ENCODE measurements at places on chromosomes 11 and 22. TPM values are rescaled to one million over a fixed set of nuclear protein-coding genes. Genes with fewer than 3 reads are reported as not detected.

The OR8G5 gene
- total RNA-seq, result not detected

The AMBRA1 gene
- 27.7 TPM for total RNA-seq

The MRGPRE gene
- total RNA-seq, result not detected

The A4GALT gene
- not detected for total RNA-seq

The SCGB1A1 gene
- total RNA-seq, result not detected

The INPP5J gene
- 0.07 TPM for total RNA-seq

The MIOX gene
- 0.21 TPM for total RNA-seq

DNA sequence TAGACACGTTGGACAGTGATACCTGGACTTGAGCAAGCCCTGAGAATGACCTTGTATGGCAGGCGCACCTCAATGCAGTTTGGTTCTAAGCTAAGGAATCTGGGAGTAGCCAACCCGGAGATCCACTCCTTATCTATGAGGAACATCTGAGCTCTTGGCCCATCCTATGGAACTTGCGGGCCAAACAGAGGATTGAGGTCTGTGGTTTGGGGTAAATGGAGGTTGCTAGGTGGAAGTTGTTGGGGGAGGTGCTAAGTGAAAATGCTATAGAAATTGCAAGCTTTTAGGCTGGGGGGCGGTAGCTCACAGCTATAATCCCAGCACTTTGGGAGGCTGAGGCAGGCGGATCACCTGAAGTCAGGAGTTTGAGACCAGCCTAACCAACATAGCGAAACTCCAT is 8.9 kb downstream of the GDPD5 start:
- peaks cover 12% of the 10 kb centered on the region for H3K4me1 ChIP-seq
- no peak overlapping the region for H3K27ac ChIP-seq
- no peaks in the 10 kb centered on the region for H3K27me3 ChIP-seq
- no peak for DNase-seq

GRCh38 chr11:14185461-14185860 is 173.5 kb downstream of the RRAS2 start:
- H3K4me3 ChIP-seq, result no peak overlapping the region
- no peak for DNase-seq
- H3K27me3 ChIP-seq, result no peaks in the 10 kb centered on the region
- H3K27ac ChIP-seq, result no peak overlapping the region
- no peaks in the 10 kb centered on the region for H3K4me1 ChIP-seq

- peaks cover 4% of the 10 kb centered on the region for H3K4me1 ChIP-seq
- H3K27ac ChIP-seq, result no peak overlapping the region
- H3K36me3 ChIP-seq, result no peaks in the 10 kb centered on the region
Observed at GRCh38 chr22:36699915-36700314, 3.6 kb downstream of the CACNG2 start.

DNA sequence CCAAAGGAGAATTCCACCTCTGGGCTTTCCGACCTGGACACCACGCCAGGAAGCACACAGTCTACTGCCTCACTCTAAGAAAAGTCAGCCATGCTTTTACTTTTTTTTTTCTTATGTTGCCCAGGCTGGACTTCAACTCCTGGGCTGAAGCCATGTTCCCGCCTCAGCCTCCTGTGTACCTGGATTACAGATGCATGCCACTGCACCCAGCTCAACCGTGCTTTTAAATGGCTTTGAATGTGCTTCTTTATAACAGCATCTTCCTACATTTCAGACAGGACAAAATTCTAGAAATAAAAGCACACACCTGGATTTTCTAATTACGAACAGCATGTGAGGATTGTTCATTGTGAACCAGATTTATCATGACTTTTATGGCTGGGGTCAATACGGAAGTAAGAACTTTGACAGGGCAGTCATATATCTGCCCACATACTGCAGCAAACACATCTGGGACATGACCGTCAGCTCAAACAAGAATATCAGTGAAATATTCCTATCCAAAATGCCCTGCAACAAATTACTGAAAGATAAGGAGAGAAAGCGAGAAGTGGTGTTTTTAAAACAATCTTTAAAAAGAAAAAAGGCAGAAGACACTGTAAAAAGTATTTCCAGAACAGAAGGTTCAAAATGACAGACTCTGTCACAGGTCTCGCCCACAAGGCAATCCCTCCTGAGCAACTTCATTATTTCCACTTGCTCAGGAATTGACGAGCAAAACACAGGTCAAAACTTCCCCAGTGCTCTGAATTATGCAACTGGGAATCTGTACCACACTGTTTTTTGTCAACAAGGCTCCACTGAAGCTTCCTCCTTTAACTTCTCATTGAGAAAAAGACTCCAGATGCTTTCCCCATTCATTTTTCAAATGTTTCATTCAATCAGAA is 42.1 kb downstream of the PACSIN2 start:
- DNase-seq, result no peak
- H3K36me3 ChIP-seq, result peaks cover 13% of the 10 kb centered on the region
- H3K4me3 ChIP-seq, result no peak overlapping the region
- H3K27me3 ChIP-seq, result no peaks in the 10 kb centered on the region
- peaks cover 15% of the 10 kb centered on the region for H3K4me1 ChIP-seq

DNA sequence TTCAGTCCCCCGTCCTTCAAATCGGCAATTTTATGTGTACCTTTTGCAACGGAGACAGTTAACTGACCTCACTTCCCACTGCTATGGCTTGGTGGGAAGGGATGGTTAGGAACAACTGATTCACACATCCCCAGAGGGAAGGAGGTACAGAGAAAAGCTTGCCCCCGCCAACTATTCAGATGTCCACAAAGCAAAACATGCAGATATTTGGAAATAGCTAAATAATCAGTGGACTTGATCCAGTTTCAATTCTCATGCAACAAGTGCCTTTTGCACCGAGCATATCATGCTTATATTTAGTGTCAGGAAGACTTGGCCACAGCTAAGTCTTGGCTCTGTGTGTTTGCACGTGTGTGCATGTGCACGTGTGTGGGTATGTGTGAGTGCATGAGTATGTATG is 144.6 kb downstream of the SNX19 start:
- H3K4me1 ChIP-seq, result peaks cover under 1% of the 10 kb centered on the region
- peaks cover 2% of the 10 kb centered on the region for H3K27me3 ChIP-seq
- H3K4me3 ChIP-seq, result no peak overlapping the region
- H3K36me3 ChIP-seq, result no peaks in the 10 kb centered on the region
- no peak for DNase-seq

- peak; percentile 80 for DNase-seq
- H3K36me3 ChIP-seq, result no peaks in the 10 kb centered on the region
- peak within 1 kb of the TSS; percentile 47 for H3K4me3 ChIP-seq
- peaks cover 3% of the 10 kb centered on the region for H3K4me1 ChIP-seq
Observed at GRCh38 chr11:117796872-117797529, at the start of gene DSCAML1. Gene DSCAML1 (minus strand): TSS chr11:117797216. CDS start chr11:117797079, 137 bp downstream.

DNA sequence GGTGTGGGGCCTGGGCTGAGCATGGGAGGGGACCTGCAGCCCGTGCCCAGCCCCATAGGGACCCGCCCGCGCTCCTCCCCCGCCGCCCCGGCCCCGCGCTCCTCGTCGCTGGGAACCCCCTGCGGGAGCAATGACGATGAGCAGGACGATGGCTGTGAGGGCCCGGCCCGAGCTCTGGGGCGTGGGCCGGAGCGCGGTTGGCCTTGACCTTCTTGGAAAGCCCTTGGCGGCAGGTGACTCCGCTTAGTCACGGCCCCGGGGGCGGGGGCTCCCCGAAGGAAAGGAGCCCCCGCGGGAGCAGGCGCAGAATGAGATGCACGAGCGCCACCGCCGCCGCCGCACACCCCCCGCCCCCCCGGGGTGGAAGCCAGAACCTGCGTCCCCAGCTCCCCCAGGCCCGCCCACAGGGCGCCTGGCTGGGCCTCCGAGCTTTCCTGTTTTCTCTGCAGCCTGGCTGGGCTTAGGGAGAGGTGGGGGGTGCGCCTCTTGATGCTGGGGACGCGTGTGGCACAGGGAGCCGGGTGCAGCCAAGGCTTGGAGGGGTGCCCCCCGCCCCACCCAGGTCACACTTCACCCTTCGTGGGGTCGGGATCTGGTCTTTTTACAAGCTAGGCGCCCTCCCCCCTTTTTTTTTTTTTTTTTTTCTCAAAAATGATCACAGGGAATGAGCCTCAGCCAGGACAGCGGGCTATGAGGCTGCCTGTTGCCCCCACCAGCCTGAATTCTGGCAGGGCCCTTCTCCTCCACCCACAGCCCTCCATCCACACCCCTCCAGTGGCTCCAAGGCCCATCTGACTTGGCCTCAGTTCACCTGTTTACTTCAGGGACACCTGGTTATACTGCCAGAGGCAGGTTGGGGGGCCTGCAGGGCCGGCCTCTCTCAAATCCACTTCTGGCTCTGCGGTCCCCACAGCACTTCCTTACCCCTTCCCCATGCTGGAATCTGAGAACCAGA is 17.9 kb downstream of the CRELD2 start:
- DNase-seq, result peak; percentile 97
- peaks cover 2% of the 10 kb centered on the region for H3K36me3 ChIP-seq
- H3K27ac ChIP-seq, result peak overlapping the region; percentile 91

- no peaks in the 10 kb centered on the region for H3K4me1 ChIP-seq
- no peaks in the 10 kb centered on the region for H3K36me3 ChIP-seq
- no peak for DNase-seq
- H3K27me3 ChIP-seq, result peaks cover 2% of the 10 kb centered on the region
- H3K27ac ChIP-seq, result no peak overlapping the region
Observed at GRCh38 chr11:130102301-130103249, 32.9 kb downstream of the APLP2 start.

GRCh38 chr22:48901324-48901723 is 926.3 kb downstream of the BRD1 start:
- H3K4me1 ChIP-seq, result no peaks in the 10 kb centered on the region
- no peak overlapping the region for H3K27ac ChIP-seq
- DNase-seq, result no peak
- H3K27me3 ChIP-seq, result no peaks in the 10 kb centered on the region

- H3K4me3 ChIP-seq, result no peak overlapping the region
- no peak overlapping the region for H3K27ac ChIP-seq
- H3K27me3 ChIP-seq, result no peaks in the 10 kb centered on the region
- no peak for DNase-seq
- no peaks in the 10 kb centered on the region for H3K36me3 ChIP-seq
Observed at GRCh38 chr11:83467837-83468236, 181.7 kb upstream of the CCDC90B start.

- no peaks in the 10 kb centered on the region for H3K27me3 ChIP-seq
- no peak for DNase-seq
- no peak overlapping the region for H3K4me3 ChIP-seq
- H3K36me3 ChIP-seq, result no peaks in the 10 kb centered on the region
- H3K4me1 ChIP-seq, result peaks cover 4% of the 10 kb centered on the region
Observed at GRCh38 chr22:39123751-39124581, 26.9 kb downstream of the APOBEC3H start.

DNA sequence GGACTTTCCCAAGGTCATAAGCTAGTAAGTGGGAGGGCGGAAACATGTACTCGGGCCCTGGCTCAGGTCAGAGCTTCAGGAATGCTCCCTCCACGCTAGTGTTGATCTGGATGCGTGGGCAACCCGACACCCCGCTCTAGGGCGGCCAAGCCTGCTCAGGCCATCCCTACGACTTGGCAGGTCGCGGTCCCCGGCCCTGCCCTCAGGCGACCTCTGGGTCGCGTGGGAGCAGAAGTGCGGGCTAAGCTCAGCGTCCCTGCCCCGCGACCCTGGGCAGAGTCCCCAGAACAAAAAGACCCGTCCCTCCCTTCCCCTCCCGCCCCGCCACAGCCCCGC is 781 bp upstream of the TEF start:
- H3K27me3 ChIP-seq, result peaks cover 3% of the 10 kb centered on the region
- no peak for DNase-seq
- H3K4me3 ChIP-seq, result peak overlapping the region; percentile 95
- H3K27ac ChIP-seq, result peak overlapping the region; percentile 95
- H3K4me1 ChIP-seq, result peaks cover 12% of the 10 kb centered on the region

GRCh38 chr11:119441898-119442243 is 18.9 kb upstream of the THY1 start:
- H3K27me3 ChIP-seq, result peaks cover 24% of the 10 kb centered on the region
- H3K27ac ChIP-seq, result no peak overlapping the region
- peaks cover 7% of the 10 kb centered on the region for H3K4me1 ChIP-seq
- H3K36me3 ChIP-seq, result no peaks in the 10 kb centered on the region

DNA sequence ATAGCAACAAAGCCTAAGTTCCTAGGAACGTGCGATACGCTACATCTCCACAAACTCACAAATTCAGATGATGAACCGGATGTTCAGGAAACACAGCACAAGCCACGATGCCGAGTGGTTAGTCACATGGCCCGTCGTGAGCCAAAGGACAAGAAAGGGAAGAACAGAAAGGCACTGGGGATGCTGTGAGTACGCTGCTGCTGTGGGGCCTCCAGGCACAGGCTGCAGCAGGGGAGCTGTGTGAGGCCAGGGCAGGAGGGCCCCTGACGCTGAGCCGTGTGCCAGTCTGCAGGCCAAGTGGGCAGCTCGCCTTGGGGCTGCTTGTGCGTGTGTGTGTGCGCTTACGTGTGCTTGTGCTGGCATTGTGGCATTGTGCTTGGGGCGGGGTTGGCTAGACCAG is 89.4 kb downstream of the CTTN start:
- H3K36me3 ChIP-seq, result no peaks in the 10 kb centered on the region
- no peak for DNase-seq
- H3K27me3 ChIP-seq, result no peaks in the 10 kb centered on the region
- no peak overlapping the region for H3K27ac ChIP-seq
- no peak overlapping the region for H3K4me3 ChIP-seq

DNA sequence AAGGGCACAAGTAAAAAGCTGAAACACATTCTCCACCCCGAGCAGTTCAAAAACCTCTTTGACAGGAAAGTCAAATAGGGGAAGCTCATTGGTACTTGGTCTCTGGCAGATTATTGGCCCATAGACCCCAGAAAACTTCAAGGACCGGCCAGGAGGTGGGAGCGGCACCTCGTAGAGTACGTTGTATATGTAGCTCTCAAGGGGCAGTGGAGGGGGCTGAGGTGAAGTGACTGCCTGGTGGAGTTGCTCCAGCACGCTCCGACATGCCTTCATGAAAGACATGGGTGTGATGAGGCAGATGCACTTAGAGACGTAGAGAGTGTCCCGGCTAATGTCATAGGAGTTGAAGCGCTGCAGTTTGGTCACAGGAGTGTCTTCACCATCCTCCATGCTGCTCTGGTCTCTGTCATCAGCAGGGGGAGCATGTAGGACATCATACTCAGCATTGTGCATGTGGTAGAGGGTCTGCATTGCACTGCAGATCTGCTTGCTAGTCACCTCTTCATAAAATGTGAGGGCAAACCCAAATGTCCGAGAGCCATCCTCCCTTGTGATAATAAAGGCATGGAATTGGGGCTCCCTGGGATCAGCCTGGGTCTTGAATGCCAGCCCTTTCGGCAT is 61.3 kb downstream of the DENND5A start:
- H3K4me1 ChIP-seq, result peaks cover 30% of the 10 kb centered on the region
- DNase-seq, result peak; percentile 68
- peaks cover 26% of the 10 kb centered on the region for H3K36me3 ChIP-seq
- no peak overlapping the region for H3K27ac ChIP-seq
- H3K4me3 ChIP-seq, result no peak overlapping the region

DNA sequence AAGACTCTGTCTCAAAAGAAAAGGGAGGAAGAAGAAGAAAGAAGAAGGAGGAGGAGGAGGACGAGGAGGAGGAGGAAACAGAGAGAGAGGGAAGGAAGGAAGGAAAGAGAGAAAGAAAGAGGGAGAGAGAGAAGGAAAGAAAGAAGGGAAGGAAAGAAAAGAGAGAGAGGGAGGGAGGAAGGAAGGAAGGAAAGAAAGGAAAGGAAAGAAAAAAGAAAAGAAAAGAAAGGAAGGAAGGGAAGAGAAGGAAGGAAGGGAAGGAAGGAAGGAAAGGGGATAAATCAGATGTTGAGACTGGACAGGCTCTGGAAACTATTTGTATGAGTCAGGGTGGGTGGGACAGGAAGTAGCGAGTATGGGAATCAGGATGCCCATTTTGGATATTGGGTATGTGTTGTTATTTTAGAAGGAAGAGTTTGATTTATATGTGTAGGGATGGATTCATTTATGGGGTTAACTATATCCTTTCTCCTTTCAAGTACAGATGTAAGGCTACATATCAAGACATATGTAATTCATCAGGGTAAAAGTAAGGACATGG is 6.0 kb upstream of the RPL3 start:
- peaks cover 3% of the 10 kb centered on the region for H3K4me1 ChIP-seq
- H3K27ac ChIP-seq, result no peak overlapping the region
- H3K27me3 ChIP-seq, result peaks cover 6% of the 10 kb centered on the region
- DNase-seq, result no peak
